ENCODE measurements at places on chromosomes 7 and 10.
A peak's percentile ranks its signal among the peaks of the same experiment; 100 is the strongest.

- DNase-seq: no peak
These were observed 42.7 kb downstream of the INPP5F start for GRCh38 chr10:119768455-119769094.

- no peak for DNase-seq
These were observed 22.2 kb downstream of the SLC37A3 start for GRCh38 chr7:140375892-140376730.

- no peak for DNase-seq
These were observed 15.3 kb upstream of the CACUL1 start for GRCh38 chr10:118769898-118770600.

DNA sequence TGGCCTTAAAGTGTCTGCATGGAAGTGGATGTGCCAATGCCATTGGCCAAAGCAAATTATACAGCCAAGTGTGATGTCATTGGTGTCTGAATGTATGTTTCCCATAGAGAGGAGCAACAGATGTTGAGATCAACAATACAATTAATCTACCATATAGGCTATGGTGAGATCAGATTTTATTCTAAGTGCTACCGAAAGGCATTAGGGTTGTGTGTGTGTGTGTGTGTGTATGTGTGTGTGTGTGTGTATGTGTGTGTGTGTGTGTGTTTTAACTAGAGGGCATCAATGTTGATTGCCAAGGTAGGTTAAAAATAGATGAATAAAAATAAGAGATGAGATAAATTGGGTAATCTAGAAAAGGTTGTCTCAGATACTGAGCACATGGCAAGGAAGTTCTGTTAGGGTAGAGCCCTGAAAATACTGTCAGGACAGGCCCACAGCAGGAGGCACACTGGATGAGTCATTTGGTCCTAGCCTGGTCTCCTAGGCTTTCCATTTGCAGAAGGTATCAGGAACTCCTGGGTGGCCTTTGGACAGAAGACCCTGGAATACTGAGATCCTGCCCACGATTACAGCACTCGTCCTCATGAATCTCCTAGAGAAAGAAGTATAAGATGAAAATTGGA, 446.0 kb upstream of the PODXL start:
- no peak for DNase-seq

GRCh38 chr7:157861031-157861491, 524.3 kb downstream of the DNAJB6 start:
- no peak for DNase-seq

DNA sequence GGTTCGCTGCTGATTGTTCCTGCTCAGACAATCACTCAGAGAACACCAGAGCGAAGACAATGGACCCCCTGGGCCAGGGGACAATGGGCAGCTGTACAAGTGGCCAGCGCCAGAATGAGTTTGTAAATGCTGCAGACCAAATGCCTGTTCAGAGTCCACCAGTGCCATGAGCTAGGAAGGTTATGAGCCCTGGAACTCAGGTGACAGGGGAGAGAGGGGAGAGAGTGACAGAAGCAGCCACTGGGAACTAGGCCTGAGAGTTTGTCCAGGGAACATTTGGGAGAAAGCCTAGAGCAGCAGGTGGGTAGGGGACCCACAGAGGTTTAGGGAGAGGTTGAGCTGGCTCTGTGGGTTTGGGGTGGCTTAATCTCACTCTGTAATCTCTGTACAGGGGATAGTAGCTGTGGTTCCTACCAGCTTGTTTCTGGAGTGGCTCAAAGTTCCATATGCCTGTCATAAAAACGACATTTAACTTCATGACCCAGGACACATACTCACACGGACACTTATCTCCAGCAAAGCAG, 60.4 kb downstream of the C10orf105 start:
- DNase-seq: peak; percentile 50

- DNase-seq: peak; percentile 69
These were observed 1.0 kb downstream of the SRGN start for GRCh38 chr10:69088801-69089501.

DNA sequence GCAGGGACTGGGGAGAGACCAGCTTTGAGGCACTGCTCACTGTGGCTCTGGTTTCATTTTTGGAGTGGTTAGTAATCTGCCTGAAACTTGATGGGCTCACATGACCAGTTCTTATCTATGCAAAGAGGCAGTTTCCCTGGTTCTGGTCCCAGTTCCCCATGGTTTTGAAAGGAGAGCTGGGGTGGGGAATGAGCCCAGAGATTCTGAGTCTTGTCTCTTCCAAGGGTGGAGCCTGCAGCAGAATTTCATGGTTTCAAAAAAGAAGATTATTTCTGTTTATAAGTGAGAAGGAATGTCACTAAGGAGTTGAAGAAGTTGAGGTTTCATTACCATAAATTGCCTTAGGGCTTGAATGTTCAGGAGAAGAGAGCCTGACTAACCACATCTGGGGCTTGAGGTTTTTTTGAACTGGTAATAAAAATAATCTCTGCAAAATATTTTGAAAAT, 190.2 kb upstream of the HABP2 start:
- no peak for DNase-seq

DNA sequence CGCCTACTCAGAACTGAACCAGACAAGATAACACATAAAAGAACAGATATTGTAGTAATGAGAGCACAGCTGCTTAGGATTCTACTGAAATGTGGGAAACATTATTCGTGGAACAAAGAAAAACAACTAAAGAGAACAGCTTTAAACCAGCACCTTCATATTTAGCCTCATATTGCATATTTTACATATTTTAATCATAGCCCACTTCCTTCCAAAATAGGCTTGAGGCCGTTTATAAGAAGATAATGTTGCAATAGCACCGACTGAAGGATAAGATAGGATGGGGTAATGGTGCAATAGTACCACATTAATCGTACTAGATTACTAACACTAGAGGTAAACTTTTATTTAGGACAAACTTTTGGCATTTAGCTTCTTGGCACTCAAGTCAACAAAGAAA, 71.3 kb downstream of the KCND2 start:
- no peak for DNase-seq

DNA sequence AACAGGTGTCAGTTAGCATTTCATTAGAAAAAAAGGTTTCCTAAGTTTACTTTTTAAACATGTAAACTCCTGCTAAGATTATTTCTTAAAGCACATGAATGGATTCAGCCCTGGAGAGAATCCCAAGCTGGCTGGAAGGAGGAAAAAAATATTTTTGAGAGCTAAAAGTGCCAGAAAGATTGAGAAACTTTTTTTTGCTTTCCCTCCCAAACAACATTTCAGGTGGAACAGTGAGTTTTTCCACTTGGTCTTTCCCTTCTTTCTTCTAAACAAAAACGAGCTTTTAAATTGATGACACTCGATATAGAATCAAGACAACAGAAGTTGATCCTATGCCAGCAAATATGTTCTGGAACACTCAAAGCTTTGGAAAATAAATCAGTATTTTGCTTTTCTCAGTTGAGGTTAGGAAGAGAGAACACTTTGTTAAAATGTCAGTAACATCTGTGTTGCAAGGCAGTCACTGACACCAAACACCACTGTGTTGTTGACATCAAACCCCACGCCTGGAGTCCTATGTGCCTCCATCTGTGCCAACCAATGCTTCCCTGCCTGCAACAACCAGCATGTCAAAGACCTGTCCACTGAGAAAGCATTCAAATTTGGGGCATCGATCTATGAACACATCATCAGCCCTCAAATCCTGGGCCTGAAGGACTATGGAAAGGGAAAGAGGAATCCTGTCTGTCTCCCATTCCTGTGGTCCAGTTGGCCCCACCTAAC, 22.9 kb upstream of the INSIG1 start:
- DNase-seq: no peak

DNA sequence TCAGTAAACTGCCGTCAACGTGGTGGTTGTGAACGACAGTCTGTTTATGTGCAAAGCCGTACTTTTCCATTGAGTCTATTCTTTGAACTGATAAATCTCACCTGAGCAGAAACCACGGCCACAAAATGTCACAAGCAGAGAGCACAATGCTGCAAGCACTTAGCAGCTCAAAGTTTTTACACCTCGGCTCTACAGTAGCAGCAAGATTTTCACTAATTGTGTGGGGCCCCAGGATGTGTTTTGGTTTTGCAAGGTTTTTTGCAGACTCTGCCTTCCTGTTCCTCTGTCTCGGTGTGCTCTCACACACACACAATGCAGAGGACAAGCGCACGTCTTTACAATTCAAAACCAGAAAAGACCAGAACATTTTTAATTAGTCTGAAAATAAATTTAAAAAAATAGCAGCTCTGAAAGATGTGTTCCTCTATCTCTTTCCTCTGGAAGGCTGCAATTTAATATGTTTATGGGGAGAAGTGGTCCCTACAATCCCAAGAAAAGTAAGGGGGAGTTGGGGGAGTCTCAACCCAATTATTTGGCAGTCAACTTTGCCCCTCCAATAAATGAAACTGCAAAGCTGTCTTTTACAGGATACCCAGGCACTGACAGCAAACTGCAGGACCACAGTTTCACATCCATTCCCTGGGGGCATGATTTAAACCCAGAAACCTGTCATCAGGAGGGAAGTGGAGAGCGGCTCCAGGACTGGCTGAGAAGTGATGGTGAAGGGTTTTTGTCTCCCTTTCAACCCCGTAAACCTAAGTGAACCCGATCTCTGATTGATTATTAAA, 73.8 kb upstream of the SFMBT2 start:
- no peak for DNase-seq

DNA sequence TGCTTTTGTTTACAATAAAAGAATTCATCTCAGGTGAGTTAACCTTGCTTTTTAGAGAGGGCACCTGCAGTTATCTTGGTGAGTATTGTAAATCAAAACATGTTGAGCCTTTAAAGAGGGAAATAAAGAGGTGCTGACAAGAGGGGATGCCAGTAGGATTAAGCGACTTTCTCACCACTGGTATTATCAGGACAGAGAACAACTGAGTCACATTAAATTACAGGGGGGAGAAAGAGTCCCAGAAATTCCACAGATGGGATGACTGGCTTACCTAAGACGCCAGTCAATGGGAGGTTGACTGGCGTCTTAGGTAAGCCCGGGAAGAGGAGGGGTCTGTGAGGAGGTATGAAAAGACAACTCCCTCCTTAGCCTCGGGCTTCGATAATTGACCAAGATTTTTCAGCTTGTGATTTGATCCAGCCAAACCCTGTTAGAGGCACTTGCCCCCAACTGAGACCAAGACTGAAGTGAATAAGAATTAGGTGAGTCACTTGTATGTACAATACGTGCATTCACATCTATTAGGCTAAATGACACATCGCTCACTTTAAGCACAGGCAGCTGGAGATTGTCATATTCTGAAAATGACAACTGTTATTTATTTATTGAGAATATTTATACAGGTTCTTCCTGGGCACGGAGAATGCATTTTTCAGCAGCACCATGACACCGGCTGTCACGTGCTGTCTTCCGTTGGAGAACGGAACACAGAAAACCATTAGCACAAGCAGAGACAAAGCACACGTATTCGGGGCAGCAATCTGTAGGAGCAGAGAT, 117.6 kb downstream of the SEM1 start:
- no peak for DNase-seq

DNA sequence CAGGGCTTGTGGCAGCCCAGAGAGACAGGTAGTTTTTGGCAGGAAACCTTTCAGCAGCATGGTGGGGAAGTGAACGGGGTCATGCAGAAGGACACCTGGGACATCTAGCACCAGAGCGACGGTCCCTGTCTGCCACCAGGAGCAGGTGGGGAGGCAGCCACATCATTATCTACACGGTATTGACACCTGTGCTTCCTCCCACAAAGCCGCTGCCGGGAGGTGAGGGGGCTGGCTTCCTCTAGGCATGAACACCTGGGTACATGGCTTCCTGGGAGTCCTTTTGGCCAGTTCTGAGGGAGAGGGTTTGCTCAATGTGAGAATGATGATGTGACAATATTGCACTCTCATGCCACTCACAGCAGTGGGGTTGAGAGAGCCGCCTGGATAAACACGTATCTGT, 275.2 kb downstream of the ACTR3B start:
- no peak for DNase-seq

GRCh38 chr7:38291117-38291647, 17.7 kb upstream of the TARP start:
- no peak for DNase-seq

GRCh38 chr7:140571538-140572122, 69.0 kb downstream of the DENND2A start:
- DNase-seq: no peak

DNA sequence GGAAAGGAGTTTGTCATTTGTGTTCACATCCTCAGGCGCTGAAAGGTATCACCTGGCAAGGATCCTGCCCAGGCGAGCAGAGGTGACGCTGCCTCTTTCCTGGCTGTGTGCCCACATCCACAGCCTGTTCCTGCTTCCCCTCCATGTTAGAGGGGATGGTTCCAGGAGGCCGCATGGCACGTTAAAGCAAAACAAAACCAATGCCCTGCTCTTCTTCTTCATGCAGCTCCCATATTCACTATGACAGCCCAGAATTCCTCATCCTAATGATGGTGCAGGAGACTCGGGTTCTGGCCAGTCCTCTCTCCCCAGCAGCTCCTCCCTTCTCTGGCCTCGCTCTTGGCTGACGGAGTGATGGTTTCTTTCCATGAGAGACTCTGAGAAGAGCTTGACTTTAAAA, 678.5 kb upstream of the ANKRD30A start:
- no peak for DNase-seq

- DNase-seq: no peak
These were observed 22.5 kb upstream of the ENO4 start for GRCh38 chr10:116826803-116827202.

DNA sequence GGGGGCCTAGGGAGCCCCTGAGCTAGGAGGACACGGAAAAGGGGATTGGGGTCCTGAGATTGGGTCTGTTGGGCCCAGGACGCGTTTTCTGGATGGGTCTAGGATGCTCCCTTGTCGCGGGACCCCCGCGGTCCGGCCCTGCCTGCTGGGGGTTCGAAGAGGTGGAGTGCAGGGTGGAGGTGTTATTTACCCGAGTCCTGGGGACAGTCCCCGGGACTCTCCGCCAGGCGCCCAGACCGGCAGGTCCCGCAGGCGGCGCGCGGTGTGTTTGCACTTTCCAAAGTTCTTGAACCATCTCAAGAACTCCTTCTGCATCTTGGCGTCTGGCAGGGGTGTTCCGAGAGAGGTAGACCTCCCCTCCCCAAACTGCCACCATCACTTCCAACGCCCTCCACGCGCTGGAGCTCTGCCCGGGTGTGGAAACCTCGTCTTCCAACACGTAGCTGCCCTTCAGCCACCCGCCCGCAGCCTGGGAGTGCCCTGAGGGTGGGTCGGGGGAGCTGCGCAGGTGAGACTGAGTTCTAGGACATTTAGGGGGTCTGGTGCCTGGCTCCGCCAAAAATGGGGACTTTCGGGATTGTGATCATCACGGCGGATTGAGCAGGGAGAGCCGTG, 569 bp downstream of the CAV1 start:
- peak; percentile 18 for DNase-seq

- no peak for DNase-seq
These were observed 229.4 kb upstream of the MYO3A start for GRCh38 chr10:25704622-25705021.

GRCh38 chr10:117134056-117134305, 4.1 kb downstream of the VAX1 start:
- DNase-seq: no peak

DNA sequence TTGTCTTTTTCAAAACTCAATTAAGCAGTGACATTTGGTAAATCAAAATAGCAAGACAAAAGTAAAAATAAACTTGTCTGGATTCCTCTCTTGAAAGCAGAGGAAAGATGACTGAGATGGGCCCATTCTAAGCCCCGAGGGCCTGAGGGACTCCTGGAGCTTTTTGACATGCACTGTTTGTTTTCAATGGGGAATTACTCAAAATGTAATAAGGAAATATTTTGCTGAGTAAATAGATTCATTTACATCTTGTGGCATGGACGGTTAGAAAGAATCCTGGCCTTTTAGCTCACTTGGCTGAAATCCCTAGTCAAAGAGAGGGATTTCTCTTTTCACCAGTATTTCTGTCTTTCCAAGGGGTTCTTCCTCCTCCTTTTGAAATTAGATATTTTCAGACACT, 108.0 kb downstream of the MKX start:
- no peak for DNase-seq

Measured in KBM-7 (cell line).